ENCODE measurements at places on chromosomes 11 and 22. TPM values are rescaled to one million over a fixed set of nuclear protein-coding genes. Genes with fewer than 3 reads are reported as not detected.

GRCh38 chr22:48137640-48138039 lies 1375.2 kb downstream of the TBC1D22A start:
- ATAC-seq, result no peak

Gene C11orf24
- 38.7 TPM for total RNA-seq

Gene KCTD14
- total RNA-seq, result not detected

GRCh38 chr22:39645532-39645931 lies 75.0 kb downstream of the CACNA1I start:
- no peak for ATAC-seq

- peak; percentile 72 for ATAC-seq
These were observed 5.1 kb upstream of the MYRF start for GRCh38 chr11:61747192-61747966.

DNA sequence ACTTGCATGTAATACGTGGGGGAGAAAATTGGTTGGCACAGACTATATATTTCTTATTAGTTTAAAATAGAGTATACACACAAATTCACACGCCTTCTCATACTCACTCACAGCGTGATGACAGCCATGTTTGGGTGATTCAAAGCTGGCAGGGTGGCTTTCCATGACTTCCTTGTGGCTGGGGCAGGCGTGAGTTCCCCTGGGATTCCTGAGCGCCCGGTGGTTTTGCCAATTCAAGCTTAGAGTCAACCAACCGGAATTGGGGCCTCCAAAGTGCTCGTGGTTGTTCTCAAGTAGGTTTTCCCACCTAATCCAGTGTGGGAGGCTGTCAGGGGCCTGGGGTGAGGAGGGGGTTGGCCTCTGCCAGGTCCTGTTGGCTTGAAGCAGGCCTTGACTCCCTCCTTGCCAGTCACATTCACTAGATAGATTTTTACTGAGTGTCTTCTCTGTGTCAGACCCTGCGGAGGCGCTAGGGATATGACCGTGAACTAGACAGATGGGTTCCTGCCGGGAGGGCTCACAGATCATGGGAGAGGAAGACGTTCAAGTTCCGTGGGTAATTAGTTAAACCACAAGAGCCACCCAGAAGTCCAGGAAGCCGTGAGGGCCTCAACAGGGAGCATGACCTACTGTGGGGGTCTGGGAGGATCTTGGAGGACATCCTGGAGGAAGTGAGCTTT lies 11.5 kb downstream of the PKNOX2 start:
- ATAC-seq, result no peak

GRCh38 chr11:34036456-34036855 lies 15.1 kb upstream of the CAPRIN1 start:
- no peak for ATAC-seq

GRCh38 chr11:95365348-95365747 lies 134.3 kb upstream of the SESN3 start:
- ATAC-seq, result no peak

- no peak for ATAC-seq
These were observed 113.2 kb upstream of the RAG2 start for GRCh38 chr11:36711104-36711825.

Gene RAB36
- 0.80 TPM for total RNA-seq

GRCh38 chr22:30574997-30575671 lies 669 bp upstream of the GAL3ST1 start:
- ATAC-seq, result no peak

DNA sequence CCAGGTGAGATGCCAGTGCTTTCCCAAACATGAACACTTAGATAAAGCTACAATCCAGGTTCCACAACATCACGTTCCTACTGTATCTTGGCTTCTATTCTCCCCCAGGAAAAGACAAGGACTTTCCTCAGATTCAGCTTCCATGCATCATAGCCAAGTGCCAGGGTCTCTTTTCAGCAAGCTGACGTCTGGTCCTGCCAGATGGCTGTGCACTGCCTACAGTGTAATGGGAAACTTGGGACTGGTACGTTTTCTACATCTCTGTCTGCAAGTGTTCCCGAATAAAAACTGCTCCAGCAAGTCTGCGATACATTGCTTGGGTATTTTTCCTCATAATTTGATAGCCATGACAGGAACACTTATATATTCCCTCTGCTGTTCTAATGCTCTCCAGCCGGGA lies 412.5 kb downstream of the FAM181B start:
- no peak for ATAC-seq

Gene OR10D3
- not detected for total RNA-seq

GRCh38 chr11:36177836-36178235 lies 111.4 kb downstream of the COMMD9 start:
- ATAC-seq, result no peak

DNA sequence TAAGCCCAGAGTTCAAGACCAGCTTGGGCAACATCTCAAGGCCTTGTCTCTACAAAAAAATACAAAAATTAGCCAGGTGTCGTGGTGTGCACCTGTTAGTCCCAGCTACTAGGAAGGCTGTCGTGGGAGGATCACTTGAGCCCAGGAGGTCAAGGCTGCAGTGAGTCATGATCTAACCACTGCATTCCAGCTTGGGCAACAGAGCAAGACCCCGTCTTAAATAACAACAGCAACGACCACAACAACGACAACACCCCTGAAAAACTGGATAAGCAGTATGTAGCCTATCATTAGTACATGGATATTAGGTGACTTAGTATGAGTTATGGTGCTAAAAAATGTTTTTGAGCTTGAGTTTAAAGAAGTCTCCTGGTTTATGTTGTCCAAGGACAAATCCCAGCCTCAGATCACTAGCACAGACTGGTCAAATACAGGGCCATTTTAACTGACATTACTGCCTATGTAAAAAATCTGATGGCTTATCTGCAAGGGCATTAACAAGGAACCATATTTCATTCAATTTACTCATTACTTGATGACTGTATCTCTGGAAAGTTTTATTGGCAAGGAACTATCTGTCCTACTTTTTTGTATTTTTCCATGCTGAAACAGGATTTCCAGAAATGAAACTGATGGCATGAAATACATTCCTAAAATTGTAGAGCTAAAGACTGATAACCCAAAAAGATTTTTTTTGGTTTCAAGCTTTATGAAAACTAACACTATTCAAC lies 23.4 kb downstream of the C2CD3 start:
- ATAC-seq, result no peak

- ATAC-seq, result no peak
These were observed 159 bp downstream of the FZD4 start for GRCh38 chr11:86955111-86955360.

GRCh38 chr11:57751676-57752253 lies at the start of gene BTBD18:
Gene BTBD18 (minus strand): TSS chr11:57751819. CDS start chr11:57751188, 631 bp downstream.
- ATAC-seq, result no peak

Gene MUC2
- total RNA-seq, result not detected

Gene SERPIND1
- total RNA-seq, result not detected

Gene KCNJ4
- total RNA-seq, result not detected

- no peak for ATAC-seq
These were observed 21.0 kb upstream of the GNB1L start for GRCh38 chr22:19875531-19876313.

DNA sequence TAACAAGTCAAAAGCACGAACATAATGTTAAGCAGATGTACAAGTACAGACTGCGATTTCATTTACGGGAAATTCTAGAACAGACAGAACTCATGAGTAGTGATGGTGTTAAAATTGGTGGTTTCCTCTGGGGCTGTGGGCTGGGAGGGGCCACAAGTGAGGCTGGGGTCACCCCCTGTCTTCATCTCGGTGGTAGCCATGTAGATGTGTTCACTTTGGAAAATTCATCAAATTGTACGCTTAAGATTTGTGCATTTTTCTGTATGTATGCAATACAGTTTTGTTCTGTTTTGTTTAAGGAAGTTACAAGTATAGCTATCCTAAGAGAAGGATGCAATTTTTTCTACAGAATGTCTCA lies 504 bp upstream of the ASCC2 start:
- peak; percentile 18 for ATAC-seq

DNA sequence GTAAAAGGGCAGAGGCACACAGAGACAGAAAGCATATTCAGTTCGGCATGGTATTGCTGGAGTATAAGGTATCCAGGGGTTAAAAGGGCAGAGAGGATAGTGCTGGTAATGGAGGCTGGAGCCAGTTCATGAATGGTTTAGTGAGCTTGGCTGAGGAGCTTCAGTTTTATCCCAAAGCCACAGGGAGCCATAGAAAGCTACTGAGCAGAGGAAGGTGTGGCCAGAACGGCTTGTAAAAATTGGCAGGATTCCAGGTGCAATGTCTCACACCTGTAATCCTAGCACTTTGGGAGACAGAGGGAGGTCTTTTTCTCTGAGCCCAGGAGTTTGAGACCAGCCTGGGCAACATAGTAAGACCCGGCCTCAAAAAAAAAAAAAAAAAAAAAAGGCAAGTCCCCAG lies 186.1 kb downstream of the MYO18B start:
- ATAC-seq, result no peak

DNA sequence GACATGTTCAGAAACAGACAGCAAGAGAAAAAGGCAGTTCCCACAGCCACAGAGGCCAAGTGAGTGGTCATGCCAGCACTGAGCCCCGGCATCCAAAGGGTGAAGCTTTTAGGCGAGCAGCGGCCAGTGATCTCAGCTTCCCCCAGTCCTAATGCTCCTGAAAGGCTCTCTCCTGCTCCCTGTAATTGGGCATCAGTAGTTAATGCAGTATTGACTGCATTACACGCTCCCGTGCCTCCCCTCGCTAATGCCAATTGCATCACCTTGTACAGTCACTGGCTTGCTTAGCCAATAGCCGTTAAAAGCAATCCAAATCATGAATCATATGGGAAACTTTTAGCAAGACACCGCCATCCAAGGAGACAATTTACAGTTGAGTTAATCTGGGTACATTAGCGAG lies 4.9 kb downstream of the LMO1 start:
- ATAC-seq, result no peak

DNA sequence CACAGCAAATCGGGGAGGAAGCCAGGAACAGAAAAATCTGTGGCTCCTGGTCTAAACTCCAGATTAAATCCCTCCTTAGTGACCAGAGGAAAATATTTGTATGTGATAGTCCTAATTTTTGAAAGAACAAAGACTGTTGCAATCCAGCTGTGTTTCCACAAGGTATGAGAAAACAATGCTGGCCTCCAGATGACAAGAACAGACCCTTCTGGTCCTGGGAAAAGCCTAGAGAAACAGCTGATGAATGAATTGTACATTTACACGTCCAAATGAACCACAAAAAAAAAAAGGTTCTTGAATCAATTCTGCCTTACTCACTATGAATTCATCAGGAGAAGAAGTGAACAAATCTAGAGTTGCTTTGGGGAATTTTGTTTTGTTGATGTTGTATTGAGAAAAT lies 63.7 kb downstream of the ETS1 start:
- no peak for ATAC-seq

Gene SHISAL1
- not detected for total RNA-seq

Gene UPK3A
- total RNA-seq, result not detected

- ATAC-seq, result no peak
These were observed 3.1 kb downstream of the TP53AIP1 start for GRCh38 chr11:128939591-128939990.

GRCh38 chr11:64850979-64851567 lies 6.6 kb upstream of the CDC42BPG start:
- ATAC-seq, result peak; percentile 68

DNA sequence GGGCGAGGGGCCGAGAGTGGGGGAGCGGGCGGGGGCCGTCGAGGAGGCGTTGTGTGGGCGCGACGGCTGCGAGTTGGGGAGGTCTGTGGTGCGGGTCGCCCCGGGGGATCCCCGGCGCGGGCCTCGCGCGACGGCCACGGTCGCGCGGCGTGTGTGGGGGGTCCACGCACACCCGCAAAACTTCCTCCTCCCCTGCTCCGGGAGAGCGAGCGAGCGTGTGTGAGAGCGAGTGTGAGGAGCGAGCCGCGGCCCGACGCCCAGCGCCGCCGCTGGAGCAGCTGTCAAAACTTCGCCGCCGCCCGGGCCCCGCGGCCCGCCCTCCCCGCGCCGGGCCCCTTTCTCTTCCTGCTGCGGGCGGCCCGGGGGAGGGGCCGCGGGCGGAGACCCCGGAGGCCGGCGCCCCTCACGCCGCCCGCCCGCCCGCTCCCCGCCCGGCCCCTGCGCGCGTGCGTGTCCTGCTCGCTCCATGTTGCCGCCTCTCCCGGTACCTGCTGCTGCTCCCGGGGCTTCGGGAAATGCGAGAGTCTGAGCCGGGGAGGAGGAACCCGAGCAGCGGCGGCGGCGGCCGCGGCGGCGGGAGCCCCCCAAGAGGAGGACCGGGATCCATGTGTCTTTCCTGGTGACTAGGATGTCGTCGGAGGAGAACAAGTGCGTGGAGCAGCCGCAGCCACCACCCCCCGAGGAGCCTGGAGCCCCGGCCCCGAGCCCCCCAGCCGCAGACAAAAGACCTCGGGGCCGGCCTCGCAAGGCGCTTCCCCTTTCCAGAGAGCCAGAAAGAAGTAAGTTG lies 9.0 kb upstream of the CCT8L2 start:
- ATAC-seq, result no peak

DNA sequence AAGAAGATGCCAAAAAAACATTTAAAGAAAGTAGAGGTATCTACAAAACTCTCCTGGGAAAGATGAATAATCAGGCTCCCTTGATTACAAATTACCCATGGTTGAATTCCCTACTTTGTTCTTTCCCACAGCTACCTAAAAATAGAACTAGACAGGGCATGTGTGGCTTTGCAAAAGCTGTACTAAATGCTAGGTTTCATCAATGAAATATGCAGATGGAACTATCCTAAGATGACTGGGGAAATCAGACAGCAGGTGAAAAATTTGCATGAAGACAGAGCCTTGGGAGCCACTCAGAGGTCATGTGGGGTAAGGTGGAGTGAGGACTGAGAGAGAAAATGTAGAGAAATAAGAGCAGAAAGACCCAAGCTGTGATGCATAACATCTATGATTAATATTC lies 14.7 kb downstream of the LAYN start:
- ATAC-seq, result no peak

DNA sequence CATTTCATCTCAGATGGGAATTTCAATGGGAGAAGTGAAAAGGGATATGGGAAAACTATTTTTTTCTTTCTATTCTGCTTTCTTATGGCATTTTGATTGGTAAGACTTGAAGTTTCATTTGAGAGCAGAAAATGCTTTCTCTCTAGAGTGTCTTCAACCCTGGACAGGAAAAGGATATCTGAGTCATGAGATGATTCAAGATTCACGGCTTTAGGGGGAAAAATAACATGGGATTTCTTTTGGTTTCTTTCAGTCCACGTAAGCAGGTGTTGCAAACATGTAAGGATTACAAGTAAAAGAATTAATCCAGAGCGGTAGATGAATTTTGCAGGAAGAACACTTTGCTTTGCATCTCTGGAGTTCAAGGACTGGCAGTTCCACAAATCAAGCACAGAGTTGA lies 1001.0 kb upstream of the TENM4 start:
- ATAC-seq, result no peak

GRCh38 chr11:68784653-68785052 lies 33.3 kb upstream of the TESMIN start:
- ATAC-seq, result no peak

- ATAC-seq, result peak; percentile 74
These were observed 14.8 kb downstream of the CD6 start for GRCh38 chr11:60985991-60986915.

DNA sequence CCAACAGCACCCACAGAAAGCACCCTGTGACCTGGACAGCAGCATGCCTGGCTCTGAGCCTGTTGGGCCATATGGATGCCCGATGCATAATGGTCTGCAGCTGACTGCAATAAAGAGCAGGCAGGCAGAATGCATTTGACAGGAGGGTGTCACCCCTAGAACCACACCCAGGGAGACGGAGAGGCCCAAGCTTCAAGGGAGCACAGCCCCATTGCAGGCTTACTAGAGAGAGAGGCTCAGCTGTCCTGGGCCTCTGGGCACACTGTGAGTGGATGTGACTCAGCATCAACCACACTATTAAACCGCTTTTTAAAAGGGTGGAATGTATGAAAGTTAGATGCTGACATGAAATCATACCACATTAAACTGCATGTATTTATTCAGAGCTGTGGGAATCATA lies 365.3 kb downstream of the CTTN start:
- ATAC-seq, result no peak

All from activated T-helper 17 cell treated with anti-CD3 and anti-CD28 coated beads, Interleukin-2, amount 50 U/mL, for 72 hours (primary cell).